Myocyte (in vitro differentiated cells): ENCODE measurements at places on chromosomes 5 and 9.

GRCh38 chr5:72474046-72474500 lies 33.1 kb downstream of the ZNF366 start:
- no peak for DNase-seq

DNA sequence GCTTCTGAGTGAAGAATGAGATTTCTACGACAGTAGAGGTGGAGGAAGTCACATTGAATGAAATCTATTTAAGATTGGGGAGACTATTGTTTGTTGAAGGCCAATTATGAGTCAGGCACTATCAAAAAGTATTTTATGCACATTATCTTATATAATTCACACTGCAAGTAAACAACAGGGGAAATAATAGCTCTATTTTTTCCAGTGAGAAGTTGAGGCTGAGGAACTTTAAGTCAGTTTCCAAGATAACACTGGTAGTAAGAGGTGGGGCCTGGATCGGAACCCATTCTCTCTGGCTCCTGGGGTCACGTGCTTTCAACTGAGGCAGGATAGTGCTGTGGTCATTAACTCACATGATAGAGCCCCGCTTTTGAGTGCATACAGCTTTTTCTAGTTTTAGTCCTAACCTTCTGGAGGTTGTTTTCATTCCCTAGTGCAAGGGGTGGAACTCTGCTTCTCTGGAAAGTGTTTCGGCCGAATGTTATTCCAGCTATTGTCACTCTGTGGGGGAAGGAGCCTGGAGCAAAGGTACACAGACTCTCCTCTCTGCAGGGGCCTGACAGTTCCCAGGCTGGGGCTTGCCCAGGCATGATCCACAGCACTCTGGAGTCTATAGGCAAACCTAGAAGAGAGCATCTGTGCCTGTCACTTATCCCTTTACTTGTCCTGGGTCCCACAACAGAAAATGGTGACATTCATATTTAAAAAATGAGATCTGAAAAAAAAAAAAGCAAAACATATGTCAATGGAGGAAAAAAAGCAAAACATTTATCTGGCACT lies 352.4 kb upstream of the ACTBL2 start:
- peak; percentile 77 for DNase-seq

DNA sequence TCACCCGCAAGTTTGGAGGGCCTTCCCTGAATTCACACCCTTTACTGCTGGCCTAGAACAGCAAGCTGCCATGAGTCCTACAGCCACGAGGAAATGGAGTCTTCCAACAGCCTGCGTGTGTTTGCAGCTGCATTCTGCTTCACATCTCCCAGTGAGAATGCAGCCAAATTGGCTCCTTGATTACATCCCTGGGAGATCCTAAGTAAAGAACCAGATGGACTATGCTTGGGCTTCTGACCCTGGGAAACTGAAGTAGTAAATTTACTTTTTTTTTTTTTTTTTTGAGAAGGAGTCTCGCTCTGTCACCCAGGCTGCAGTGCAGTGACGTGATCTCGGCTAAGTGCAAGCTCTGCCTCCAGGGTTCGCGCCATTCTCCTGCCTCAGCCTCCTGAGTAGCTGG lies 617.0 kb upstream of the CDH18 start:
- no peak for DNase-seq

DNA sequence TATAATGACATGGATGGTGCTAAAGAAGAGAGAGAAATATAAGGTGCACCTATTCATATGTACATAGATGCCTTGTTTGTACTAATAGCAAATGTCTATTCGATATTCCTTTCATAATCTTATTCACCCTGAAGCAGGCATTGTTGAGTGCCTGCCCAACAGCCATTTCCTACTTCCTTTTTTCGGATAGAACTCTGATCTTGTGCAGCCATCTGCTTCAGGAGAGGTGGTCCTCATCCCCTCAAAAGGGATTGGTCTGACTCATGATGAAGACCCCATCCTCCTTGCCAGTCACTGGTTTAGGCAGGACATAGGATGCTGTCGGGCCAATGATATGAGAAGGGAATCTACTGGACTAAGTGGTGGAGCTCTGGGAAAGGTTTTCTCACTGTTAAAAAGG lies 8.4 kb upstream of the RANBP3L start:
- DNase-seq: no peak

GRCh38 chr9:3467593-3468219 lies 58.1 kb downstream of the RFX3 start:
- DNase-seq: peak; percentile 76

DNA sequence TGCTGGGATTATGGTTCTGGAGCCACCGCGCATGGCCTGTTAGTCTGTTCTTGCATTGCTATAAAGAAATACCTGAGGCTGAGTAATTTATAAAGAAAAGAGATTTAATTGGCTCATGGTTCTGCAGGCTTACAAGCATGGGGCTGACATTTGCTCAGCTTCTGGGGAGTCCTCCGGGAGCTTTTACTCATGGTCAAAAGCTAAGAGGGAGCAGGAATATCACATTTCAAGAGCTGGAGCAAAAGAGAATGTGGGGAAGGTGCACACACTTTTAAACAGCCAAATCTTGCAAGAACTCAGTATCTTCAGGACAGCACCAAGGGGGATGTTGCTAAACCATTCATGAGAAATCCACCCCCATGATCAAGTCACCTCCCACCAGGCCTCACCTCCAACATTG lies 12.1 kb downstream of the JAK2 start:
- DNase-seq: peak; percentile 22

GRCh38 chr5:139210585-139210984 lies 12.4 kb upstream of the SIL1 start:
- DNase-seq: no peak

DNA sequence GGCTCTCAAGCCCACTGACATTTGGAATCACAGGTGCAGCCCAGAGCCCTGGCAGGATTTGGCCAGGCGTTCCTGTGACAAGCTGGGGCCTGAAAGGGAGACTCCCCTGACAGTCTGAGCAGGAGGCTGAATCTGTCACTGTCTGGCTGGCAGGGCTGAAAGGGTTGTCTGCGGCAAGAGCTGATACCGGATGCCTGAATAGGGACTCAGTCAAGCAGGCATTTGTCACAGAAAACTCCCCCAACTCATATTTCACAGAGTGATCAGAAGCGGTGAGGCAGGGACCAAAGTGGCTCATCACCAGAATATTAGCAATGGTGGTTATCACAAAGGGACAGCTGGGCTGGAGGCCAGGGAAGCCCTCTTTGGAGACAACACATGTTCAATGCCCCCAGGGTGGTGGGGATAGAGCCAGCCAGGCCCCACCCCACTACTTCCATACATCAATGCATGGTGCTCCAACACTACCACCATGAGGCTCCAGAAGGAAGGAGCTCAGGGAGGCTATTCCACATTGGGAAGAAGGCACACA lies 295.5 kb downstream of the DTWD2 start:
- peak; percentile 11 for DNase-seq

- DNase-seq: no peak
These were observed 53.7 kb downstream of the IPO11 start for GRCh38 chr5:62465985-62466925.

- peak; percentile 43 for DNase-seq
These were observed 161.5 kb upstream of the NR4A3 start for GRCh38 chr9:99660191-99660636.

- DNase-seq: peak; percentile 81
These were observed 12.3 kb downstream of the GFPT2 start for GRCh38 chr5:180340856-180341255.

- no peak for DNase-seq
These were observed 103.1 kb upstream of the CLINT1 start for GRCh38 chr5:157961896-157962590.

- no peak for DNase-seq
These were observed 1.8 kb downstream of the ZBTB34 start for GRCh38 chr9:126862104-126862761.

DNA sequence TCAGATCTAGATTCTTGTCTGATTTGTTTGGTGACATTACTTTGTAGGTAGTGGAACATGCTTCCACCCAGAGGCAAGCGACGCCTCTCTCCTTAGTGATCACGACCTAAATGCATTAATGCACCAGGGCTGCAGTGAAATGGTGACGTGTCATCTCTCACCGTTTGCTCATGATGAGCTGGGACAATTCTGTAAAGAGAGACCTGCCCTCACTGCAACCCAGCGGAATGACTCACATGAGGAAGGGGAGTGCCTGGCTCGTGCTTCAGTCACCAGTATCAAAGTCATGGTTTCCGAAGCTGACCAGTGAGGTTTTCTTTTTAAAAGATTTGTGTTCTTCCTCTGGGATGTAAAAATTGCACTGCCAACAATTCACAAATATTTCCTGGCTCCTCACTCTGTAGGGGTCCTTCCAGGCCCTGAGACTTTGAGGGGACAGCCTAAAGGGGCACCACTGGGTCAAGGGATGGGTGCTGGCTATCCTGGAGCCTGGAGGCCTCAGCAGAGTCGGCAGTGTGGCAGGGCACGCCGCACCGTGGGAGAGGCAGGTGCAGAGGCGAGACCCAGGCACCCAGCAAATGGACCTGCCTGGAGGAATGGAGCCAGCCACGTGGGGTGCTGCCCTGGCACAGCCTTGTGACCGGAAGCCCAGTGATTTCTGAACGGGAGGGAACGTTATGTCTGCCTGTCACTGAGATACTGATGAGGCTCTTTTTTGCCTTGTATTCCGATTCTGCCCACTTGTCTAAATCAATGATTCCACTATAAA lies 17.3 kb downstream of the QSOX2 start:
- no peak for DNase-seq

GRCh38 chr9:6829027-6829426 lies 71.3 kb downstream of the KDM4C start:
- no peak for DNase-seq

- no peak for DNase-seq
These were observed 44.2 kb upstream of the GNPDA1 start for GRCh38 chr5:142056816-142057696.
